Neural progenitor cell (in vitro differentiated cells): ENCODE measurements at places on chromosomes 16 and 17.
A peak's percentile ranks its signal among the peaks of the same experiment; 100 is the strongest.

DNA sequence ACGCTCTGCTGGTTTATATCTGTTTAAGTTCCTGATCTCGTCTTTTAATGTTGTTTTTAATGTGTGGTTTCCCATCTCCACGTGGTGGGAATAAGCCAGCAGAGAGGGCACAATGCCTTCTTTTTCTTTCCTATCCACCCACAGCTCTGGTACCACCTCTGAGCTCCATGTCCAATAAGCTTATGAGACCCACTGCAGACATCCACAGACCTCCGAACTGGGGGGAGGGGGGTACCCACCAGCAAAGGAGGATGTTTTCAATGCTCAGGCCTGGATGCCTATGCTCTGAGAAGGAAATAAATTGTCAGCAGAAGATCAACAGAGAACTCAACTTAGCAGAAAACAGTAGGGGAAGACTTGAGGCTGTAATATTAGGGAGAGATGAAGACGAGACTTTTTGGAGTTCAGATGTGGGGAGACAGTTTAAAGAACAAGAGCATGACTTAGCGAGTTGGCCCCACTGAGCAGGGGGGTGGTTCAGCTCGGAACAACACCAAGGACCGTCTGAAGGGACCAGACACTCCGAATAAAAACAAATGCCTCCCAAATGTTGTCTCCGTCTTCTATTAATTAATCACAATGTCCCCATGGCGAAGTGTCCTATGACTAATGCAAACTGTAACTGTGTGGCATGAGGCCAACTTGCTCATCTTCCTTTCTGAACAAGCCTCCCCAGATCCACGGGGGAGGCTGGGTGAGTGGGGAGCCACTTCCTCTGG is 62.7 kb downstream of the GAS7 start:
- no peak for DNase-seq

GRCh38 chr17:61856035-61856434 is 7.3 kb downstream of the BRIP1 start:
- no peak for DNase-seq

GRCh38 chr17:75645501-75645888 is 12.3 kb downstream of the SMIM5 start:
- DNase-seq, result no peak

GRCh38 chr17:56679115-56679776 is 85.7 kb downstream of the NOG start:
- peak; percentile 69 for DNase-seq
